ENCODE measurements at places on chromosomes 3 and 15.
A peak's percentile ranks its signal among the peaks of the same experiment; 100 is the strongest.

DNA sequence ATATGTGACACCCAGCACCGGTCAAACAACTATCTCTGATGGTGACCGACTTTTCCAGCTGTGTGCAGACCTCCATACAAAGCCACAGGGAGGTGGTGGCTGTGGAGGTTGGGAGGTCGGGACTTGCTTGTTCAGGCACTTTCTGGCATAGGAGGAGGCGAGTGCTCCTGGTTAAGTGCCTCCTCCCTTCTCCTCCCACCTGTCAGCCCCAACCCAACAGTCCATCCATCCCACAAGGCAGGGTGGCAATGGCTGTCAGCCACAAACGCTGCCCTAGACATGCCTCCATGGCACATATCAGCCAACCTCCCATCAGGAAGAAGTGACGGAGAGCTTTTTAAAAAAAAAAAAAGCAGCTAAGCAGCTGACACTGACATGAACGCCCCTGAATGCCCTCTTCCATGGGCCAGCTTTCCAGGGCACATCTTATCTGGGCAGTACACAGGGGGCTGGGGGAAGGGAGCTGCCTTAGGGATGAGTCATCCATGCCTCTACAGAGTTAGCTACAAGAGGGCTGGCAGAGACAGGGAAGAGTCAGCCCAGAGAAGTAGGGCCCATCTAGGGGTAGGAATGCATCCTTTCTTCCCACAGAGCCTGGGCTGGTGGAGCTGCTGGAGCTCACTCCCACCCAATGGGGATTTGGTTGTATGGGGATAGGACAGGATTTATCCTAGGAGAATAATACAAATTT, 41.2 kb downstream of the CCDC12 start:
- DNase-seq = no peak

GRCh38 chr3:126913524-126913923, 69.4 kb upstream of the PLXNA1 start:
- no peak for DNase-seq

- peak; percentile 76 for DNase-seq
Observed at GRCh38 chr3:58332575-58333188, at the start of gene PXK. Gene PXK (plus strand): TSS chr3:58332892. CDS start chr3:58332989, 97 bp downstream.

GRCh38 chr15:70091726-70092463, 5.8 kb downstream of the TLE3 start:
- DNase-seq = no peak

- no peak for DNase-seq
Observed at GRCh38 chr3:104951426-104951825, 415.3 kb upstream of the ALCAM start.

GRCh38 chr3:81816473-81817250, 55.2 kb upstream of the GBE1 start:
- DNase-seq = no peak

GRCh38 chr3:124292329-124292728, 300.4 kb upstream of the ROPN1 start:
- no peak for DNase-seq

GRCh38 chr3:38560996-38561717, 65.0 kb downstream of the EXOG start:
- no peak for DNase-seq

DNA sequence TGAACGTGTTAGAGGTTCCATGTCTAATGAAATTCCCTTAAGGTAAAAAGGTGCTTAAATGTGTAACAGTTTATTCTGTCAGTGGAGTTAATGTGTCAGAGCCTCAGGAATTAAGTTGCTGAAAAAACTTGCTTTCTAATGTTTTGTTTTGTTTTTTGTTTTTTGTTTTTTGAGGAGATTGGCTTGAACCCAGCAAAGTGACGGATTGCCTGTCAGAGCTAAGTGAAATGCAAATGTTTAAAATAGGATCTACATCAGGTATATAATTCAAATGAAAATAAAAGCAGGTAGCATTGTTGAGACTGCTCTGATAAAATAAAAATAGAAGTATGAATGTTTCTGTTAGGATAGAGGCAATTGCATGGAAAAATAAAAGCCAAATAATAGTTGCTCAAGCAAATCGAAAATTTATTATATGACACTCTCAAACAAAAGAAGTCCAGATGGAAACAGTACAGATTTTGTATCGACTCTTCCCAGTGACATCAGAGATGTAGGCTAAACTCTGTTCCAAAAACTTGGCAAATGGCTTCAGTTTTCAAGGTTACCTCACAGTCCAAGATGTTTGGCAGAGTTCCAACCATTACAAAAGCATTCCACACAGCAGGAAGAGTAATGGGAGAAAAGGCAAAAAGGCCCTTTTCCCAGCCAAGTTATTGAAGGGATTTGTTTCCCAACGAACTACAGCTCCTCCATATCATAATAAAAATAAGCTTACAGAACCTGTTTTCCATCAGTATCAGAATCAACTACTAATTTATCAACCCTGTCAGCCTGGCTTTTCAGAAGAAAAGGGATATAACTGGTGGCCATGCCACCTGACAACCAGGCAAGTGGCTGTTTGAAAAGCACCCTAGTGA, 291.0 kb downstream of the TBL1XR1 start:
- no peak for DNase-seq

GRCh38 chr3:72997421-72997961, 880 bp downstream of the PPP4R2 start:
- peak; percentile 28 for DNase-seq

- no peak for DNase-seq
Observed at GRCh38 chr3:21466476-21466875, 284.5 kb downstream of the ZNF385D start.

DNA sequence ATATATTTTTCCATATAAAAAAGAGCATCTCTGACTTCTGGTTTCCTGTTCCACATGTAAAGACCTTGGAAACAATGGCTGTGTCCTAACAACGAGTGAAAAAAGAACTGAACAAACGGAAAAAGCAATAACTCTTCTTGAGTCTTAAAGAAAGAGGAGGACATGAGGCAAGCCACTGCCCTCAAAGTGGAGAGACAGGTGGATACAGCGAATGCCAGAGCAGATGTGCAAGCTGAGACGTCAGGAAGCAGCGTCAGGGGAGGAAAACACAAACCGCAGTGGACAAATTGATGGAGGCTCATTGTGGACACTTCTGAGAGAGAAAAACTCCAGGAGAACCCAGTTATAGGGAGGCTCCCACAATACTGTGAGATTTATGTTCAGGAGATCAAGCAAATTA, 208.0 kb upstream of the MME start:
- no peak for DNase-seq

All from CD4-positive, alpha-beta T cell treated with Interferon gamma for 1 hour (primary cell).